ENCODE measurements at places on chromosomes 1 and 21.

DNA sequence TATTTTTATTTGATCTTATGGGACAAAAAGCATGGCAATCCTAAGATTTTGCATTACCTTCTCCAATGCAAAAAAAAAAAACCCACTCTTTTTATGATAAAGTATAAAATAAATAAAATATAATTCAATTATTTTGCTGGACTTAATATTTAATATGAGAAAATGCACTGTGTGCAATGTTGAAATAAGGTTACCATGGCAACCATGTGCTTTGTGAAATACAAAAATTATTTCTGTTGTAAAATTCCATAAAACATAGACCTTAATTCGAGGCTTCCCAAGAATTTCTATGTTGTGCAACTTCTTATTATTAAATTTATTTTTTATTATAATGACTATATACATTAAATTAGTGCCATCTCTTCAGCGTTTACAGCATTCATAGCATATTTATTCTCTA is 989.5 kb downstream of the MRPL39 start:
- DNase-seq: no peak

GRCh38 chr1:223707256-223708000 is 4.9 kb upstream of the CAPN2 start:
- no peak for DNase-seq

GRCh38 chr1:224333309-224333926 is 3.4 kb upstream of the NVL start:
- peak; percentile 49 for DNase-seq

DNA sequence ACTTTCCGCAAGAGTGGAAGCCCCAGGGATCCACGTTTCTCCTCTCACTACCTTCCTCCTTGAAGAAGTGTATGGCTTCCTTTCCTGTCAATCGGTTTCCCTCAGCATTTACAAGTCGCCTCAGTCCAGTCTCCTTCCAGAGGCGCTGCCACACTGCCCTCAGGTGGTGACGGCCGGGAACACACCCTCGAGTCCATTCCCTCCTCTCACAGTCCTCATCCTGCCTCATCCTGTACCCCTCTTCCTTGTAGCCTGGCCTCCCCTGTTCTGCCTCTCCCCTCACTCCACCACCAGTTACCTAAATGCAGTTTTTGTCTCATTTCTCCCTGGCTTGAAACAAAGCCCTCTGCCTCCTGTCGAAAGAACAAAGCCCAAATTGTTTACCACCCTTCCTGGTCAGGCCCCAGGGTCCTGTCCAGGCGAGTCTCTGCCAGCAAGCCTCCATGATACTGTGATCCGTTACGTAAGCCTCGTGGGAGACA is 23.2 kb upstream of the LSM10 start:
- DNase-seq: peak; percentile 24

DNA sequence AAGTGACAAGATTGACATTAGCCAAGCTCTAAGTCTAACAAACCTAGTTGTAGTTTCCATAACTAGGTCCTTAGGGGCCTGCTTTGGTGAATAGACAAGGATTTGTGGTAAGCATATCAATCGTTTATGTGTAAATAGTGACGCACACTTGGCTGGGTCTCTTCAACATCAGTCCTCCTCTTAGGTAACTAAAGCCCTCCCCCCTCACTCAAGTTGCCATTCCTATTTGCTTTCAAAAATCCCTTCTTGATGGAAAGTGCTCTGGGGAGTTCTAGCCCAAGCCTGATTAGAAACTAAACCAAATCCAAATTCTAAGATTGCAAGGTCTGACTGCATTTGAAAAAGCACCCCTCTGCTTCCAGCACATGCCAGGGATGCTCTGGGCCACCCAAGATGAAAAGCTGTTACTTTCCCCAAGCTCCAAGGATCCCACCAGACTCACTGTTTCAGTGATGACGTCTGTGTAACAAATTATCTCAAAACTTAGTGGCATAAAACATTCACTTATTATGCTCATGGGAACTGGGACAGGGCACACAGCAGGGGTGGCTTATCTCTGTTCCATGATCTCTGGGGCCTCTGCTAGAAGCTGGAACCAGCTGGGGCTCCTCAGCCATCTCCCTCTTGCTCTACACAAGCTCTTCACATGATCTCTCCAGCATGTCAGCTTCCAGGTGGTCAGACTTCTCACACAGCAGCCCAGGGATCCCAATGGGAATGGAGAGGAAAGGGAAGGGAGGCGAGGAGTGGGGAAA is 74.1 kb downstream of the RRAGC start:
- DNase-seq: no peak

- no peak for DNase-seq
Measured at GRCh38 chr1:19057784-19058475, 101.5 kb upstream of the IFFO2 start.

DNA sequence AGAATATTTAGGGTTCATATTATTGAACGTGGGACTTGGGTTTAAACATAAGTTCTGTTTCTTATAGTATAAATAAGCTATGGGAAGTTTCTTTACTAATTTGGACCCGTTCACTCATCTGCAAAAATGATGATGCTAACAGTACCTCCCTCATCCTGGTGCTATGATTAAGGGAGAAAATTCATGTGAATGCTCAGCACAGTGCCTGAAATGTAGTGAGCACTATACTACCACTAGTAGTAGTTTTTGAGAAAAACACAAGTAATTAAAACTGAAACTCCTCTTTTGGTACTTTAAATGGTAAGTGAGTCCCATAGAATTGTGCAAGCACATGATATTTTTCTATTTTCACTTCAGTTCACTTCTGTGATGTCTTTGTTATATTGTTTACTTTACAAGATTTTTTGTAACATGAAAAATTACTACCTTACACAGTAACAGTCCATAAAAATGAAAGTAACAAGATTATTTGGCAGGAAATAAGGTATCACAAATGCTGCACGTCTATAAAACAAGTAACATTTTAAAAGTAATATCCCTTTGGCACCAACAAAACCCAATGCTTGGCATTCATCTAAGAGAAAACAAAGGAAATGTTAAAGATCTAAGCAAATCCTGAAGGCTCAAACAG is 11.3 kb upstream of the PTPRC start:
- DNase-seq: no peak

DNA sequence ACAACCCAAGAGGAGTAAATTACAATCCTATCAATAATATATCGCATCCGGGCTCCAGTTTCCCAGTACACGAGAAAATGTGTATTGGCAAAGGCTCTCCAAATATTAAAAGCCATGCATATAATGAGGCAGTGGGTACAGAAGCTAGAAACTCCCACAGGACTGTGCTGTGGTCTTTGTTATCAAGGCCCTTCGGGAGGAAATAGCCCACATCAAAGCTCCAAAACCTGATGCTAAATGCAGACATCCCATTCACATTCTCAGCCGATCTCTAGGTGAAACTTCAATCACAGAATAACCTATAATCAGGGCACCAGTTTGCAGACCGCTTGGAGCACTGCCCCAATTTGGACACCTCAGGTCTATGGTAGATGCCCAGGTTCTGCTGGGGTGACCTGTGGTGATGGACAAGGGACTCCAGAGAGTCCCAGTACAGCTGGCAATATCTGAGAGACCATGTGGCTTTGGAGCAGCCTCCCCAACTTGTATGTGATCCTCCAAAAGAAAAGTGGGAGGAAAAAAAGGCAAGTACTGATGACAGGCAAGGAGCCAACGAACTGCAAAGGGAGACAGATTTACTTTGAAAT is 148.8 kb upstream of the CAMK1G start:
- DNase-seq: no peak

- DNase-seq: no peak
Measured at GRCh38 chr1:46408356-46409062, 14.4 kb downstream of the FAAH start.

DNA sequence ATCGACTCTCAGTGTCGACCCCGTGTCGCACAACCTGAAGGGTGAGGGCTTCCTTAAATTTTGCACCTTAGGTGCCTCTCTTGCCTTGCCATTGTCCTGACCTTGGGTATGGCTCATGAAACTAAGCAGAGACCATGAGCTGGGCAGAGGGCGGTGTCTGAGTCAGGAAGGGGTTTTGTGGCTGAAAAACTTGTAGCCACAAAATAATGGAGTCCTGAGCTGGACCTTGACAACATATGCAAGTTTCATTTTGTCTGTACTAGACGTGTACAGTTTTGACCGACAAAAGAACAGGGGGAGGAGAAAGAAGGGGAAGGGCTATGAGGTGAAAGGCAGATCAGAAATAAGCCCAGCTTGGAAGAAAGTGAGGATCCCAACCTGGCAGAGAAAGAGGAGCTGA is 8.3 kb upstream of the RUNX1 start:
- DNase-seq: no peak

GRCh38 chr21:27339902-27340301 is 373.0 kb upstream of the ADAMTS5 start:
- no peak for DNase-seq

DNA sequence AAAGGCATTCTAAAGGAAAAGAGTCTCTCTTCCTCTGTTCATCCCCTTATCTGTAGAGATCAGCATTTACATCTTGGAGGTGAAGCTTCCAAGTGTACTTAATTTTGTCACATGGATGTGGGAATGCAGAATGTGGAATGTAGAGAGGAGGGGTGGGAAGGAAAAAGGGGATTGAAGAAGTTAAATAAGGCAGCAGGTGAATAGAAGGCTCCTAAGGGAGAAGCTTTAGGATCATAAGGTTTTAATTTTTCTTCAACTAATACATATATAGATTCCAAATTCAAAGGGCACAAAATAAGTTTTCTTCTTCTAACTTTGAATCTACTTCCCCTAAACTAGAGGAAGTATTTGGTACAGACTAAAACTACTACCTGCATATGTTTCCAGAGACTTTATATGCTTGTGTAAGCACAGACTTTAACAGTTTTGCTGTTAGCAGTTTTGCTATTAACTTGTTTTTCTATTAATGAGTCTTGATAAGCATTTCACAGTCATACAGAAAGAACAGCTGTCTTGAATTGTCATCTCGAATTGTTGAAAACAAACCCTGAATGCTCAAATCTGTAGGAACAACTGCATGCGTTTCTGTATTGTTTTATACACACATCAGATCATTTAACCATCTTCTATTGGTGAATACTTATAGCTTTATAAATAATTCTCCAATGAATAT is 12.7 kb downstream of the TENT5C start:
- no peak for DNase-seq

GRCh38 chr1:50157306-50157941 is 48.7 kb downstream of the ELAVL4 start:
- DNase-seq: no peak

- DNase-seq: no peak
Measured at GRCh38 chr1:113928187-113928930, 765 bp upstream of the HIPK1 start.

GRCh38 chr1:170535418-170535817 is 3.5 kb downstream of the GORAB start:
- DNase-seq: no peak

DNA sequence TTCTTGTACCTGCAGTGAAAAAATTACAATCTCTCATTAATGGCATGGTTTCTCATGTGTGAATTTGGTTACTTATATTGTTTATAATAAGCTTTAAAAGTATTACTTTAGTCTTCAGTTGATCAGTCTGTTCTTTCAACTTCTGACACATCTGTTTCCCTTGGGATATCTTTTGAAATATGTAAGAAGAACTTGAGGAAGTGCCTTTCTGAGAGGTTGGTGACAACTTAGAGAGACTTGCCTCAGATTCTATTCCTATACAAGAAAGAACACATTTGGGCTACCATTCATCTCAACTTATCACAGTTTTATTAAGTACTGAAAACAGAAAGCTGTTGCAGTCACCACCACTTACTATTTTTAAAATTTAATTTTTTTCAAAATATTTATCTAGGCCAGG is 8.1 kb downstream of the AKNAD1 start:
- no peak for DNase-seq

- DNase-seq: no peak
Measured at GRCh38 chr1:109906160-109906838, 4.3 kb upstream of the CSF1 start.

- no peak for DNase-seq
Measured at GRCh38 chr1:206952171-206952570, 5.9 kb upstream of the PIGR start.

DNA sequence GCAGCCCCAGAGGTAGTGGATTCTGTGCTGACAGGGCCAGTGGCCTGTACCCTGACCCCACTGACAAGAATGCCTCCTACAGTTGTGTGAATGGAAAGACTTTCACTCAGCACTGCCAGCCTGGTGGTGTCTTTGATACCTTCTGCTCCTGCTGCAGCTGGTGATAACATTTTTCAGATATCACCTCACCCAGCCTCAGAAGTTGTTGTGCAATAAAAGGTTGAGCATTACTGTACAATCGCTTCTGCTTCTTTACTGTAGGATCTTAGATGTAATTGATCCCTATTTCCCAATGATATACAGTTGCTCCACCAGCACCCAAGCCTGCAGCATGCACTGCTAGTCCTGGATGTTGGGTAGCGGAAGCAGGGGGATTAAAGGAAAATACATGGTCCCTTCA is 4.8 kb upstream of the CHIA start:
- no peak for DNase-seq

GRCh38 chr1:178633056-178633455 is 92.0 kb upstream of the RALGPS2 start:
- no peak for DNase-seq

DNA sequence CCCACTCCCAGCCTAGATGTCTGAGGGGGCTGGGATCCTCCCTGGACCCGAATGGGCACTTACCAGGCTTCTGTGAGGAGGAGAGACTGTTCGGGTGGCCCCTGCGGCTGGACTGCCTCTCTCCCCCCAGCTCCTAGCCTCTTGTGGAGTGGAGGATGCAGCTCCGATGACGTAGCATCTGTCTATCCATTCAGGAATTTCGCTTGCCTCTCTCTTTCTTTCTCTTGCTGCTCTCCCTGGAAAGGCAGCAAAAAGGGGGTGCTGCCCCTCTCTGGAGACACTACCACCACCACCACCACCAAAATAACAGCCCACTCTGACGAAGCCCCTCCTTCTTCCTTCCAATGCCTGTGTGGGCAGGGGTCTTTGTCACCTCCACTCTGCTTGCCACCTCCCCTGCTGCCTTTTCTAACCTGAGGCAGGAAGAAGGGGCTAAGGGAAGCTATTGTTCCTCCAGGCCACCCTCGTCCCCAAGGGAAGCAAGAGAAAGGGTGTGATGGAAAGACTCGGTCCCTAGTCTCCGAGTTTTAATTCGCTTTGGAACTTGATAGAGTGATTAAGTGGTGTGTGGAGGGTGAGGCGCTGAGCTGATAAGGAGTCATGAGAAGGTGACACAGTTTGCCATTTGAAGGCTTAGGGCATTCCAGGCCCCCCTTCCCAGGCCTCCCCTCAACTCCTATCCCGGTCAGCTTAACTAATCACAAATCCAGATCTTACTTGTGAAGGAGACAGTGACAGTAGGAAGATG is 60.5 kb downstream of the RHBG start:
- no peak for DNase-seq
